ENCODE measurements at places on chromosomes 4 and X.

DNA sequence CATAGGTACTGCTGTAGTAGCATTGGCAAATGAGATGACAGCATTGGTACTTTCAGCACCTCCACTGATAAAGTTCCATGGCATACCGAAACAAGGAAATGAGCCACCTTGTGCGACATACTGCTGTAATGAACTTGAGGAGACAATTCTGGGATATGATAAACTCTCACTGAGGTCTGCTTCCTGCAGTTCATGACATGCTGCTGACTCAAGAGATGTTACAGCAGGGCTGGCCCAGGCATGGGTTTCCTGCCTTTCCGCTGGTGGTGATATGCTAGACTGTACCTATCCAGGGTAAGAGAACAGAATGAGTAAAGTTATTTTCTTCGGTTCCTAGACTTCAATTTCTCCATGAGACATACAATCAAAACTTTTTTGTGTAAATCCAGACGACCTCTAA is 17.1 kb downstream of the BEND2 start:
- DNase-seq: no peak

DNA sequence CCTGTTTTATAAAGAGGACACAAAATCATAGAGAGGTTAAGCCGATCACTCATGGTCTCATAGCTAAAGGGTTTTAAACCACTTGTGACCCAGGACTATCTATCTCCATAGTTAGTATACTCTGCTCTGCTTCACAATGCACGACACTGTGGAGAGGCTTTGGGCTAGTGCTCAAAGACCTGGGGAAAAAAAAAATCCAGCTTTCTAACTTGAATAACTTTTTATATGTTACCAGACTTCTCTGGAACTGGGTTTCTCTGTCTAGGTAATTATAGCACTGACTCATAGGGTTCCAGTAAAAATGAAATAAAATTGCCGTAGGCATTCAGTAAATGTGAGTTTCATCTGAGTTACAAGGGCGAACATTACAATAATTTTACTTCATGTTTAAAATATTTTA is 273.7 kb upstream of the TECRL start:
- no peak for DNase-seq

GRCh38 chrX:16838202-16839066 is 31.7 kb downstream of the RBBP7 start:
- DNase-seq: no peak

GRCh38 chrX:77617206-77617605 is 168.8 kb downstream of the ATRX start:
- no peak for DNase-seq

GRCh38 chr4:114535725-114536124 is 62.9 kb upstream of the UGT8 start:
- no peak for DNase-seq

- no peak for DNase-seq
Observed at GRCh38 chr4:185685804-185686203, 126.2 kb downstream of the SORBS2 start.

DNA sequence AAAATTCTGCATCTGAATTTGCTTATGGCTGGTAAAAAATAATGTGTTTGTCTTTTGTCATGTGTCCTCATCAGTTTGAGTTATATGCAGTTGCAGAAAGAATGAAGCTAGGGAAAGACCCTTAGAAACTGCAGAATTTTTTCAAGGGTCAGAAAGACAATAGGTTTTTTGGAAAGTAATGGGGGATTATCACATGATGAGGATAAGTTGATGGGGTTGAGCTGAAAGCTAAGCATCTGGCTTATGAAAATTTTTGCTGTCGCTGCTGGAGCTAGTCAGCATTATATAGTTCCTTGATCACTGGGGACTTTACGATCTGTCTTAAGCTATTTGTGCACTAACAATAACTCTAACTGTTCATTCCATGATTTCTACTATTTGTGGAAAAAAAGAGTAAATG is 331.7 kb downstream of the PPARGC1A start:
- DNase-seq: no peak

GRCh38 chrX:46200413-46200812 is 344.8 kb downstream of the ZNF674 start:
- no peak for DNase-seq

GRCh38 chr4:84952776-84953175 is 13.7 kb downstream of the WDFY3 start:
- no peak for DNase-seq

- no peak for DNase-seq
Observed at GRCh38 chr4:100103671-100104070, 86.6 kb downstream of the DDIT4L start.
